ENCODE measurements at places on chromosomes 16 and 17. TPM values are rescaled to one million over a fixed set of nuclear protein-coding genes. Genes with fewer than 3 reads are reported as not detected.

Gene SPATA20
- 18.6 TPM for total RNA-seq

Gene USP43
- total RNA-seq = 13.4 TPM

Gene TAC4
- not detected for total RNA-seq

Gene HOXB1
- under 0.01 TPM for total RNA-seq

Gene NR1D1
- total RNA-seq = 0.79 TPM

Gene TNFRSF17
- total RNA-seq = not detected

Gene HS3ST3A1
- 0.53 TPM for total RNA-seq

Gene HSD17B1
- 7.4 TPM for total RNA-seq

Gene PRAC1
- not detected for total RNA-seq

Gene SSTR5
- not detected for total RNA-seq

Gene GP1BA
- not detected for total RNA-seq
